Natural killer cell (primary cell): ENCODE measurements at places on chromosomes 16 and 17.

GRCh38 chr16:73216932-73217331 is 169.0 kb upstream of the ZFHX3 start:
- H3K36me3 ChIP-seq = no peaks in the 10 kb centered on the region
- H3K4me3 ChIP-seq = no peak overlapping the region
- no peaks in the 10 kb centered on the region for H3K4me1 ChIP-seq
- no peaks in the 10 kb centered on the region for H3K27me3 ChIP-seq
- H3K27ac ChIP-seq = no peak overlapping the region

DNA sequence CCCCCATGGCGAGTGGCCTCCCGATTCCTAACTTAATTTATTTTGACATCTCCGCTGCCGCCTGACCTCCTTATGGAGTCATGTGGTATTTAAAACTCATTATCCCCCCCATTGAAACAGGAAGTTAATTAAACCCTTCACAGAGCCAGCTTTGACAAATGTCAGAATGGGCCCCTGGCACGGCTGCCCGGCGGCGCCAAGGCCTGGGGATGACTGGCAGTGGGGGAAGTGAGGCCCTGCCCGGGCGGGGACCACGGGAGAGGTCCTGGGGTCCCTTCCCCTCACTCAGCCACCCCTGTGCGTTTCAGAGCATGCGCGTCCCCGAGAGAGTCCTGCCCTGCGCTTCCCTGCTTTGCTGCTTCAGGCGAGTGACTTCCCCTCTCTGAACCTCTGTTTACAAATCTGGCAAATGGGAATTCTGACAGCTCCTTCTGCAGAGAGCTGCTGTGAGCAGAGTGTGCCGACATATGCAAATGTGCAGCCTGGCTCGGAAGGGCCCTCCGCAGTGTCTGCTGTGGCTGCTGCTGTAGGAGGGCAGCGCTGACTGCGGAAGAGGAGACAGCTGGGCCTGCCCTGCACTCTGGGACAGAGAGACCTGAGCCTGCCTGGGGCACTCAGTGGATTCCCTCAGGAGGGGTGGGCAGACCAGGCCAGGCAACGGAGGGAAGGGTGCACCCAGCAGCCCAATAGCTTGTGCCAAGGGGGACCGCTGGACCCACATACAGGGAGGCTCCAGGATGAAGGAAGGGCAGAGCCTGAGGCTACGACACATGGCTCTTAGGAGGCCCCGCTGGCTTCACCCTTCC is 4.4 kb upstream of the ZFPM1 start:
- H3K4me3 ChIP-seq = no peak overlapping the region
- DNase-seq = no peak
- H3K36me3 ChIP-seq = no peaks in the 10 kb centered on the region
- peaks cover 22% of the 10 kb centered on the region for H3K4me1 ChIP-seq

- H3K4me3 ChIP-seq = no peak overlapping the region
- no peak for DNase-seq
- no peak overlapping the region for H3K27ac ChIP-seq
- no peaks in the 10 kb centered on the region for H3K27me3 ChIP-seq
- H3K4me1 ChIP-seq = no peaks in the 10 kb centered on the region
These were observed 229.5 kb downstream of the FTO start for GRCh38 chr16:53933407-53933806.

GRCh38 chr16:5502467-5502869 is 404.9 kb upstream of the EEF2KMT start:
- no peaks in the 10 kb centered on the region for H3K36me3 ChIP-seq
- H3K4me1 ChIP-seq = no peaks in the 10 kb centered on the region
- DNase-seq = no peak
- H3K4me3 ChIP-seq = no peak overlapping the region
- H3K27me3 ChIP-seq = no peaks in the 10 kb centered on the region

- H3K4me3 ChIP-seq = no peak overlapping the region
- H3K36me3 ChIP-seq = peaks cover 32% of the 10 kb centered on the region
- H3K27ac ChIP-seq = no peak overlapping the region
- no peaks in the 10 kb centered on the region for H3K27me3 ChIP-seq
- no peaks in the 10 kb centered on the region for H3K4me1 ChIP-seq
- no peak for DNase-seq
These were observed 25.3 kb upstream of the FAAP100 start for GRCh38 chr17:81577278-81578000.

DNA sequence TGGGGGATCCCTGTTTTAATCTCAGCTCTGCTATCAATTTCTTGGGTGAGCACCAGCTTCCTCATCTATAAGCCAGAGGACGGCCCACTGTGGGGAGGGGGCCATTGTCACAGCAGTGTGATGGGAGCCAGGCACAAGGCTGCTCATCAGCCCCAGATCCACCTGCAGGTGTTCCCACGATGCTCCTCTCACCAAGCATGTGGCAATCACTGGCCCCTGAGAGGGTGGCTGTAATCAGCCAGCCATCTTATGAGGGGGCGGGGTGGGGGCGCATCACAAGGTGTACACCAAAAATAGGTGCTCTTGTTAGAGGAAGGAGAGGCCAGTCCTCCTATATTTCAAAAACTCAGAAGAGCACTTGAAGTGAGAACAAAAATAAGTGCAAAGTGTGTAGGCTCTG is 31.2 kb downstream of the HNF1B start:
- H3K27ac ChIP-seq = no peak overlapping the region
- H3K27me3 ChIP-seq = no peaks in the 10 kb centered on the region
- no peak for DNase-seq
- H3K4me3 ChIP-seq = no peak overlapping the region
- no peaks in the 10 kb centered on the region for H3K4me1 ChIP-seq

DNA sequence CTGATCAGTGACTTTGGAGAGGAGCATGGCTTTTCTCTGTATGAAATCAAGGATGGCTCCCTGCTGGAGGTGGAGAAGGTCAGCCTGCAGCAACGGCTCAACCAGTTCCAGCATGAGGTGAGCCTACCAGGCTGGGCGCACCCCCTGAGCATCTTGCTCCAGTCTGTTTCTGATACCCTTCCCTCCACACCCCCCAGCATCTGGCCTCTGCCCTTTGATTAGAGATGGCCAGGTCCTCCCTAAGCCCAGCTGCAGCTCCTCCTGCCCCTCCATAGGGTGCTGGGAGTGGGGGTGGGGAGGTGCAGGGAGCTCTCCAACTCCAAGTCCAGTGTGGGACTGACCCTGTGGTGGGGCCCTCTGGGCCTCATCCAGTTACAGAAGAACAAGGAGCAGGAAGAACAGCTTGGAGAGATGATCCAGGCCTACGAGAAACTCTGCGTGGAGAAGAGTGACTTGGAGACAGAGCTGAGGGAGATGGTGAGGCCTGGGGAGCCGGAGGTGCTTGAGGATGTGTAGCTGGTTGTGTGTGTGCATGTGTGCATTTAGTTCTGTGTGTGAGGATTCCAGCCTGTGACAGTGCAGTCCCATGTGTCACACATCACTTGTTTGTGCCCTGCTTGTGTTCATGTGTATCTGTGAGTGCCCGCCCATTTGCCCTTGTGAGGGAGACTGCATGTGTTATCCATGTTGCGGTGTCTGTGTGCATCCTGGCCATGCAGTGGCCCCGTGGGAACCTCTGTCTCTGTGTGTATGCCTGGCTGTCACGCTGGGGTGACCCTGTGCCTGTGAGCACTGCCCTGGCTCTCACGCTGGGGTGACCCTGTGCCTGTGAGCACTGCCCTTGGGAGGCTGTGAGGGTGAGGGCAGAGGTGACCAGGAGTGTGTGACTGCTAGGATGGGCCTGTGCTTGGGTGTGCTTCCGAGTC is 3.0 kb downstream of the TBKBP1 start:
- no peak overlapping the region for H3K4me3 ChIP-seq
- peak; percentile 37 for DNase-seq
- H3K4me1 ChIP-seq = peaks cover 84% of the 10 kb centered on the region

GRCh38 chr17:56203430-56203829 is 50.2 kb downstream of the ANKFN1 start:
- no peaks in the 10 kb centered on the region for H3K4me1 ChIP-seq
- H3K4me3 ChIP-seq = no peak overlapping the region
- H3K27ac ChIP-seq = no peak overlapping the region
- DNase-seq = no peak
- no peaks in the 10 kb centered on the region for H3K27me3 ChIP-seq
